ENCODE measurements at places on chromosomes 3 and 15.

- DNase-seq = no peak
Measured at GRCh38 chr15:38743147-38743546, 178.5 kb upstream of the RASGRP1 start.

DNA sequence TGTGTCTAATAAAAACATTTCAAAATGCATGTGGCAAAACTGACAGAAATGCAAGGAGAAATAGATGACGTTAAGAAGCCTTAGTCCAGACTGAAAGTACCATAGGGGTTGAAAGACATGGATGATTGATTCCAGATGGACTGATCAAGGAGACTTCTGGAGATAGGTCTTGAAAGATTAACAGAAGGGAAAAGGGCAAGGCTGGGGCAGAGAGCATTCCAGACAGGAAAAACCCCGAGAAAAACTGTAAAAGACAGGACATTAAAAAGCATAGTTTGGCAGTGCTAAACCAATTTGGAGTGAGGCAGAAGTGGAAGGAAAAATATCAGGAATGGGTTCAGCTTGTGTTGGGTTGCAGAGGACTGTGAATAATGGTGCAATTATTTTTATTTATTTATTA, 375.2 kb upstream of the SGO1 start:
- no peak for DNase-seq

GRCh38 chr3:45567730-45568172, 26.8 kb upstream of the LIMD1 start:
- no peak for DNase-seq

GRCh38 chr15:63061975-63062374, 19.4 kb downstream of the TPM1 start:
- DNase-seq = no peak

GRCh38 chr3:134251731-134252391, 1.2 kb upstream of the RYK start:
- DNase-seq = no peak

GRCh38 chr15:41513506-41514227, at the start of gene LTK:
Gene LTK, minus strand, starts transcription at chr15:41513827. Its CDS starts 118 bp downstream, at chr15:41513709.
- DNase-seq = no peak

DNA sequence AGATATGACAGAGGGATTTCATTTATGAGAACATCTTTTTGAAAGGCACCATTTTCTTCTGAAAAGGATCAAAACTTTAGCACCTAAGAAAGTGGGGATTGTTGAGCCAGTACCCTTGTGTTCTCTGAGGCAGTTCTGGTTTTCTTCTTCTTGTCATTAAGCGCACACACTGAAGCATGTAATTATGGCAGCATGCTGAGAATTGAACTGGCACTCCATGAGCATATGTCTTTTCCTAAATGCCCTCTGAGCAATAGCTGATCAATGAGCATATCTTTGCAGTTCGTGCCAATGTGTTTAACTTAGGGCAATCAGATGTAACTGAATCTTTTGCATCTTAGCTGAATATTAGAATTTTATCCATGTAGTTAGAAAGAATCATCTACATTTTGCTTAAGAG, 53.9 kb upstream of the VGLL3 start:
- no peak for DNase-seq

- DNase-seq = no peak
Measured at GRCh38 chr3:150428562-150428961, 20.5 kb downstream of the TSC22D2 start.

GRCh38 chr3:8001712-8002111, 499.9 kb upstream of the LMCD1 start:
- no peak for DNase-seq

DNA sequence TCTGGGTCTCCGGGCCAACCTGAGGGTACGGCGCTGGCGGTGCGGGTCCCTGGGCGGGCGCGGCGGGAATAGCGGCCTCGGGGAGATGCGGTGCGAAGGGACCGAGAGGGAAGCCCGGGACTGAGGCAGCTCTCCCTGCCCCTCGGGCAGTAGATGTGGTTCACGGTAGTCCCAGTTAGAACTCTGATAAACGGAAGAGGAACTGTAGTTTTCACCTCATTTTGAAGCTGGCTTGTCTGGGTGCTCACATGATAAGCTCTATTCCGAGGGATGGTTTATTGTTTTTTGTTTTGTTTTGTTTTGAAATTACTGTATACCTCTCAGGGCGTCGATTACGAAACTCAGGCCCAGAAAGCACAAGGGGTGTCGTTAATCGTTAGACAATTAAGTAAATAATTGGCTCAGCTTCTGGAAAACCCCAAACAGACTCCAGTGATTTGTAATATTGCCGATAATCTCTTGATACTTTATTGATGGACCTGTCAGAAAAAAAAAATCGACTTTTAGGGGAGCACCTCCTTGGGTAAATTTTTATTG, 413 bp downstream of the NUSAP1 start:
- DNase-seq = no peak
